A549 (cell line): ENCODE measurements at places on chromosomes 16 and 17.

DNA sequence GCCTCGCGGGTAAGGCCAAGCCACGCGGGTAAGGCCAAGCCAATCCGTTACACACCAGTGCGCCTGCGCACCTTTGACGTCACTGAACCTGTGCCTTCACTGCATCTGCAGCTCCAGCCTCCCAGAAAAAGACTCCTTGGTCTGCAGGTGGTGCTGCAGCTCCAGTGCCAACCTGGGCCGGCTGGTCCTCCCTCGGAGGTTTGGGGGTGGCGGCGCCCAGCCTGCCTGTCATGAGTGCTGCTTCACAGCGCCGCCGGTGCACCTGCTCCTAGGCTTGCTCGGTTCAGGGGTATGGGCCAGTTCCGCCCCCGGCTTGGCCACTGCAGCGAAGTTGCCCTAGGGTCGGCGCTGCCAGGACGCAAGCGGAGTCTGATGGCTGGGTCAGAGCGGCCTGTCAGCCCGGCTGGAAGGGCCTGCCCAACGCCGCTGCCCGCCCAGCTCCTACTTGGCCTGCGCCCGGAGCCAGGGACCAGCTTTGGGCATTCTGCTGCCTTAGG is 146.6 kb downstream of the USP22 start:
- DNase-seq, result no peak

GRCh38 chr17:81647640-81648012 is 8.7 kb downstream of the PDE6G start:
- DNase-seq, result no peak

DNA sequence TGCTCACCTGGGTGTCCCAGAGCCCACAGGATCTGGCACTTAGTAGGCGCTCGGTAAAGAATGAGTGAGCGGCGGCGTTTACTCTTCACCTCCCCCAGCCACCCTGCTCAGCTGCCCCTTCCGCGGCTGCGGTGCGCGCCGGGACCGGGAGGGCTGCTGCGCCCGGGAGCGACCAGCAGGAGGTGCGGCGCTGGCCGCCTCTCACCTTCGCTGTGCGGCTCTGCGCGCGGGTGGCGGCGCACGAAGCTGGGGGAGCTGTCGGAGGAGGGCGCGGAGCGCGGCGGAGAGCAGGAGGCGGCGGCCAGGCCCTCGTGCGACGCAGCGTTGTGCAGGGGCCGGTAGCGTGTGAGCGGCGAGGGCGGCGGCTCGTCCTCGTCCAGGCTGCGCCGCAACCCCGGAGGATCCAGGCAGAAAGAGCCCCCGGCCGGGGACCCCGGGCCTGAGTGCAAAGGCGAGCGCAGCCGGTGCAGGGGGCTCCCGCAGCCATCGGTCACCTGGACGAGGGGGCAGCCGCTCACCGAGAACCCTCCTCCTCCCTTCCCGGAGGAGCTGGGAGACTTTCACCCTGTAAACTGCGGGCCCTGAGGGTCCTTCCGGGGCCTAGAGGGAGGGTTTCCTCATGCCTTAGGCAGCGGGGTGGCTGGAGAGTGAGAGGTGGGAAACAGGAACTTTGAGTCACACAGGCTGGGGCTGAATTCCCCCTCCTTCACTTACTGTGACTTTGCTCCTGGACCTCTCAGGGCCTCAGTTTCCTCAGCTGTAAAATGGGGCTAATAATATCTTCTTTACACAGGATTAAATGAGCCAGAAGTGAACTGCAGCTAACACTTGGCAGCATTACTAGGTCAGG is 12.5 kb downstream of the SAMD14 start:
- peak; percentile 74 for DNase-seq

DNA sequence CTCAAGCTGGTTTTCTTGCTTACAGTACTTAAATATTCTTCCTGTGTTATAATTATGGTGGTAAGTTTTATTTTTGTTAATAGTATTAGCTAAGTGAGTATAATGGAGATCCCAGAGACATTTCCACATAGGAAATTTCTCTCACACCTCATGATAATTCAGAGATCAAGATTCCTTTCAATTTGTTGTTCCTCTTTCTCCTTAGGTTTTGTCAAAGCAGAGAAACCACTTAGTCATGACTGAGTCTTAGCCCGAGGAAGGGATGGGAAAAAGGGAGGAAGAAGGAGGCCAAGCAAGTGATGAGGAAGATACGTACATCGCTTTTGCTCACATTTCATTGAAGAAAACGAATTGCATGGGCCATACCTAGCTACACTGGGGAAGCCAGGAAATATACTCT is 18.4 kb downstream of the ESRP2 start:
- no peak for DNase-seq

- DNase-seq, result no peak
Measured at GRCh38 chr16:1980030-1980769, 1.1 kb downstream of the NOXO1 start.

GRCh38 chr17:2279707-2280106 is 23.9 kb downstream of the SMG6 start:
- no peak for DNase-seq

GRCh38 chr17:80443916-80444643 is 29.1 kb downstream of the ENDOV start:
- no peak for DNase-seq

GRCh38 chr17:61157246-61157886 is 242.3 kb upstream of the TBX2 start:
- DNase-seq, result peak; percentile 42

GRCh38 chr16:75589306-75589705 is 23.1 kb downstream of the GABARAPL2 start:
- no peak for DNase-seq

GRCh38 chr17:83145358-83145738 is 65.9 kb downstream of the METRNL start:
- no peak for DNase-seq

GRCh38 chr17:17648762-17649161 is 32.5 kb upstream of the RAI1 start:
- DNase-seq, result no peak

- no peak for DNase-seq
Measured at GRCh38 chr16:70701596-70701995, 15.7 kb upstream of the MTSS2 start.

- no peak for DNase-seq
Measured at GRCh38 chr17:68391561-68392268, 65.6 kb downstream of the WIPI1 start.

DNA sequence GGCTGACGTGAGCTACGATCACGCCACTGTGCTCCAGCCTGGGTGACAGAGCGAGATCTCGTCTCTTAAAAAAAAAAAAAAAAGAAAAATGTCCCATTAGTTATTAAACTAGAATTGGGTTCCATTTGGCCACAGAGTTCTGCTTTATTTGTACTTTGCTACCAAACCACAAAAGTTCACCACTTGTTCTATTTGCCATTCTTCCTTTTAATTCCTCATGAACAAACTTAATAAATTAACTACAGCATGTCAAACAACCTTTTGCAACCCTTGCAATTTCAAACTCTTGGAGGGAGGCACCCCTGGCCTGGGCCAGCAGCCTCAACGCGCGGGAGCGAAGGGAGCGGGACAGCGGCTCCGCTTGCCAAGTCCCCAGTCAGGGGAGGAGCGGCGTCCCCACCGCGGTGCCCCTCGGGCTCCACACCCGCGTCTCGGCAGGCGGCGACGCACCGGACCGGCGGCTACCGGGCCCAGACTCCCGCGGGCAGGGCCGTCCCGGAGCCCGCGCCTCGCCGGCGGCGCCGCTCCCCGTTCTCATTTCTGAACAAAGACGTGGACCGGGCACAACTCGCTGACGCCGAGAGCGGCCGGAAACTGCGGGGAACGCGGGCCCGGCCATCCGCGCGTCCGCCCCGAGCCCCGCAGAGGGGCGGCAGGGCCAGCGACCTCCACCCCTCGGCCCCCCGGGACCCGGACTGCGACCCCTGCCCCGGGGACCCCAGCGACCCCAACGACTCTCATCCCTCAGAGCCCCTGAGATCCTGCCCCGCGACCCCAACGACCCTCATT is 775 bp downstream of the CYTH1 start:
- peak; percentile 41 for DNase-seq

DNA sequence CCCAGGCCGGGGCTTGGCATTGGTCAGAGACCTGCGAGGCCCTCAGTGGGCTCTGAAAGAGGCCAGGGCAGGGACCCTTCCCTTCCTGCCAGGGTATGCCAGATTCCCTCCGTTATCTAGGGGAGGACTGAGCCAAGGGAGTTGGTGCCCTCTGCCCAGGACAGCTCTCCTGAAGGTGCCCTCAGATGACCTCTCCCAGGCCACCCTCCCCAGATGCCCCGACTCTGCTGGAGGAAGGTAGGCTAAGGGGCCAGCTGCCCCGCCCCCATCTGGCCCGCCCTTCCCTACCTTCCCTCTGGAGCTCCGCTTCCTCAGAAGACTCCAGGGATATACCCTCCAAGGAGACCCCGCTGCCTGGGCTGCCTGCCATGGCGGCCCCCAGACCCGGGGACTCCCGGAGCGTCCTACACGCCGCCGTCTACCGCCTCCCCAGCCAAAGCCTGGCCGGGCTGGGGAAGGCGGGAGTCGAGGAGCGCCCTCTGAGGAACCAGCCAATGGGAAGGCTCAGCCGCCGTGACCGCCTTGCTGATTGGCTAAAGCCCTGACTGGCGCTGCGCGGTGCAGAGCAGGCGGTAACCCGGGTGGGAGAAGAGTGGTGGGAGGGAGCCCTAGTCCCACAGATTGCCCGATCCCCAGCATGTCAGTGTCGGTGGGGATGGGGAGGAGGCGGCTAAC is 7.0 kb downstream of the MPP2 start:
- peak; percentile 88 for DNase-seq

DNA sequence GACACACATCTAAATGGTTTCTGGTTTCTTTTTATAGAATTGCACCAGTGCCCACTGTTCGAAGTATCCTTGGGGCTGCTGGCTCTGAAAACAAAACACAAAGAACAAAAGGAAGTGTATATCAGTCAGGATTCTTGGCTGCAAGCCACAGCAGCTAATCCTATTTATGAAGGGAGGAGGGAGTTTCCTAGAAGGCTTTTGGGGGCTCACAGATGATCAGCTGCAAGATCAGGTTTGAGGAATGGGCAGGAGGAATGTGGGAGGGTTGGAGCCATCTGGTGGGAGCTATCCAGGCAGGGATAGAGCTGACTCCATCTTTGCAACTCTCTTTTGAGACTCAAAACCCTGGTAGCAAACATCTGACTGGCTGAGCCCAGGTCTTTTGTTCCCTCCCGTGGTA is 118.3 kb upstream of the EEF2KMT start:
- DNase-seq, result no peak

DNA sequence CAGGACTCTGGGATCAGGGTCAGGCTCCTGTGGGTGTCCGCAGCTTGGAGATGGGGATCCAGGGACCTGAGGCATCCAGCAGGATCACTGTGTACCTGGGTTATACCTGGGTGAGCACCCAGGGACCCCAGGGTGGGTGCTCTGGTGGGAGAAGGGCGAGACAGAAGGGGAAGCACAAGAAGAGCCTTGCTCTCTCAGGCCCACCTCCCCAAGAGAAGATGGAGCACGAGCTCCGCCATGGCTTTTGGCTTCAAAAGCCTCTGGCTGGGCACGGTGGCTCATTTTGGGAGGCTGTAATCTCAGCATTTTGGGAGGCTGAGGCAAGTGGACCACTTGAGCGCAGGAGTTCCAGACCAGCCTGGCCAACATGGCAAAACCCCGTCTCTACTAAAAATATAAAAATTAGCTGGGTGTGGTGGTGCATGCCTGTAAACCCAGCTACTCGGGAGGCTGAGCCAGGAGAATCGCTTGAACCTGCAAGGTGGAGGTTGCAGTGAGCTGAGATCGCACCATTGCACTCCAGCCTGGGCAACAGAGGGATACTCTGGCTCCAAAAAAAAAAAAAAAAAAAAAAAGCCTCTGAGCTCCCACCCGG is 8.9 kb downstream of the DRC7 start:
- DNase-seq, result no peak

DNA sequence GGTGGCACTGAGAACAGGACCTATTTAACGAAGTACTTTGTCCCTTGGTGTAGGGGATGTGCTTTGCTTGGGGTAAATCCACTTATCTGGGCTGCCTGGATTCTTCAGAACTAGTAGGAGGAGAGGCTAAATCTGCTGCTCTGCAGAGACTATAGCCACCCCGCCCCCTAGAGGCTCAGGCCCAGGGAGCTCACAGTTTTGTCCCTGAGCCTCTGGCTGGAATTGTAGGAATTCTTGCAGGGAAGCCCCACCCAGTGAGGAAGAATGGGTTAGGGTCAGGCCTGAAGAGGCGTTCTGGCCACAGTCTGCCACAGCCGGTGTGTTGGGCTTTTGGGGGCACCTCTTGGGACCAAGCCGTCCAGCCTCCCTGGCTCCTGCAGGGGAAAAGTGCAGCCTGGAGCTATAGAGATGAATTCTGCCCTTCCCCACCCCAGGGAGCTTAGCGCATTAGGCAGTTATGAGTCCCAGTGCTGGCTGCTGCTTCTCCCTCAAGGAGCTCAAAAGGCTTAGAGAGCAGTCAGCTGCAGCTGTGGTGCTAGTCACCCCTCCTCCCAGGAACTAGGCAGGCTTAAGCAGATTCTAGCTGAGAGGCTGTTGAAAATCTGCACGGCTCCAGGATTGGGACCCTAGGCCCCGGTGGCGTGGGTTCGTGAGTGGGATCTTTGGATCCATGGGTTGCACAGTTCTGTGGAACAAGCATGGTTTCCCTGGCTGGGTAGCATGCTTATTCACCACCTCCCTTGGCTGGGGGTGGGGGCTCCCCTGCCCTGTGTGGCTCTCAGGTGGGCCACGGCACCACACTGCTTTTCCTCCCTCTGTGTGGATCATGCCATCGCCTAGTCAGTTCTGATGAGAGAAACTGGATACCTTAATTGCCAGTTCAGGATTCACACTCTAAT is 237.4 kb upstream of the TOM1L1 start:
- DNase-seq, result no peak

GRCh38 chr17:46031920-46032319 is 32.9 kb downstream of the STH start:
- no peak for DNase-seq
